Airway epithelial cell (primary cell): ENCODE measurements at places on chromosomes 7 and 10. TPM values are rescaled to one million over a fixed set of nuclear protein-coding genes. Genes with fewer than 3 reads are reported as not detected.

The IFIT1B gene
- not detected in 2 replicates for total RNA-seq

The HSPB1 gene
- total RNA-seq: 1,619 and 1,931 TPM in 2 replicates

The STK31 gene
- total RNA-seq: not detected in 2 replicates

The KCND2 gene
- not detected in 2 replicates for total RNA-seq

The UCMA gene
- total RNA-seq: not detected in 2 replicates

The LRMDA gene
- total RNA-seq: 1.3 TPM in 2 replicates
